NCI-H69 (cell line): ENCODE measurements at places on chromosomes 5 and 9.
A peak's percentile ranks its signal among the peaks of the same experiment; 100 is the strongest.

GRCh38 chr9:124054582-124055227 lies 43.1 kb downstream of the LHX2 start:
- DNase-seq: no peak

GRCh38 chr5:171840711-171841522 lies 55.3 kb downstream of the SMIM23 start:
- DNase-seq: no peak

DNA sequence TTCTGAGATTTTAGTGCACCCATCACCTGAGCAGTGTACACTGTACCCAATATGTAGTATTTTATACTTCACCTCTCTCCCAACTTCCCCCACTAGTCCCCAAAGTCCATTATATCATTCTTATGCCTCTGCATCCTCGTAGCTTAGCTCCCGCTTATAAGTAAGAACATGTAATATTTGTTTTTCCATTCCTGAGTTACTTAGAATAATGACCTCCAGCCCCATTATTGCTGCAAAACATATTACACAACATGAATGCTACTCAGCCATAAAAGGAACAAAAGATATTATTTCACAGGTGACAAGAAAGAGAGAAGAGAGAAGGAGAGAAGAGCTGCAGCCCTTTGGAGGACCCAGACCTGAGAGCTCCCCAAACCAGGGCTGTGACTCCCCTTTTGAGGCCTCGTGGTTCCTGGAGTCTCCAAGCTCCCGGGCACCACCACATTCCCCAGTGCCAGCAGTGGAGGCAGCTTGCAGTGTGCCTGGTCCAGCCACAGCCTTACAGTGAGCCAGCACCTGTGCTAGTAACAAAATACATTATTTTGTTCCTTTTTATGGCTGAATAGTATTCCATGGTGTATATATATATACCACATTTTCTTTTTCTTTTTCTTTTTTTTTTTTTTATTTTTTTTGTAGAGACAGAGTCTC lies 194.5 kb upstream of the DAB2 start:
- no peak for DNase-seq

- DNase-seq: no peak
These were observed 34.2 kb downstream of the SUSD1 start for GRCh38 chr9:112140936-112141335.

DNA sequence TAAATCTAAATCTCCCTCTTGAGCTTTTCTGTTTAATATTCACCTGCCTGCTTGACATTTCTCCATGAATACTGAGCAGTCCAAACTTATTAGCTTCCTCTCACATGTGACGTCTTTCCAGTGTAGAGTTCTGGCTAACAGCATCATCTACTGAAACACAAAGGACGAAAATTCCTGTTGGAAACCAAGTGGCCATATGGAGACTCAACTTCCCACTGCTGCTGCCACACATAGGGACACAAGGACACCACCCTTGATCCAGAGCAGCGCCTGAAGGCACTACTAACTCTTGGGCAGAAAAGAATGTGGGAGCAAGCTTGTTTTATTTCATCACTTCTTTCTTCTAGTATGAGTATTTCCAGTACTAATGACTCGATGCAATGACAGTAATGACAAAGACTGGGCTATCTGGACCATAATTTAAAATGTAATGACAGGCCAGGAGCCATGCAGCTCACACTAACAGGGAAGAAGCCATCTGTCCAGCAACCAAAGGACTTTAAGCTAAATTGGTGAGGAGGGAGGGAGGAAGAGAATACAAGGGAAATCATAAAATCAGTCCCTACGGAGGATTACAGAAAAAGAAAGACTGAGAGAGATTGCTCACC lies 19.2 kb downstream of the RNF130 start:
- peak; percentile 67 for DNase-seq

- peak; percentile 52 for DNase-seq
These were observed 89.8 kb upstream of the ELL2 start for GRCh38 chr5:96051401-96051830.

DNA sequence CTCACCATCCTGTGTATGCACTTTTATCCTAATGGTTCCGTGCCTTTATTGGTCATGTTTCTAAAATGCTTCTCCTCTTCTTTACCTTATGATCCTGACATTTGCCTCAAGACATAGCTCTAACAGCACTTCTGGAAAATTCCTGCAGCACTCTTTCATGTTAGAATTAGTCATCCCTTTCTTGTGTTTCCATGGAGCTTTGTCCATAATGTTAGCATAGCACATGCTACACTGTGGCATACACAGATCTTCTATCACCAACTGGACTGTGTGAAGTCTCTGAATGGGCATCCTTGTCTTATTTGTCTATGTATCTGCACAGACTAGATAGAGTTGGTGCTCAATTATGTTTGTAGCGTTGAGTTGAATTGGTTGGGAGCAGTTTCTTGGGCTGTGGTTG lies 2.0 kb downstream of the SCGB3A2 start:
- DNase-seq: no peak

DNA sequence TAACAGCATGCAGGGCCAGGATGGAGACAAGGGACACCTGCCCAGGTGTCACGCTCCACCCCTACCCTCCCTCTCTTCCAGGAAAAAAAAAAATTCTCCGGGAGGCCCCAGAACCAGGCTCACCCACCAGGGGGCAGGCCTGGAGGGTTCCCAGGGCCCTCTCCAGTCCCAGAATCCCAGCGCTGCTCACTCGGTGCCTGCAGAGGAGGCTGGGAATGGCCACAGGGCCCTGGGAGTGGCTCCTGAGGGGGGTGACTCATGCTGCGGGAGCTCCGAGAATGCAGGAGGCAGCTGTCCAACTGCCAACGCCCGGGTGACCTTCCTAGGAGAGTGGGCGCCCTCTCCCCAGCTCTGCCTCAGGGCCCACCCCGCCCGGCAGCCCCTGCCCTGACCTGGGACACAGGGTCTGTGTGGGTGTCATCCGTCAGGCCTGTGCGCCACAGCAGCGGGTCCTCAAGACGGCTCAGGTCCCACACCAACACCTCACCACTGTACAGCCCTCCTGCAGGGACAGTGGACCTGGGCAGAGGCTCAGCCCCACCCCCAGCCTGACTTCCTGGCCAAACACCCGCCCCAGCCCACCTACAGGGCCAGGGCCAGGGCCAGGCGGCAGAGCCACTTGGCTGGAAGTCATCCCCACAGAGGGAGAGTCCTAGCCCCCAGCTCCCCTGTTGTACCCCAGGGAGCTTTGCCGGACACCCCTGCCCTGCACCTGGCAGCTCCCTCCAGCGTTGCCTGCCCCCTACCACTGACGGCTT lies 21.2 kb downstream of the DYNC2I2 start:
- DNase-seq: peak; percentile 63

DNA sequence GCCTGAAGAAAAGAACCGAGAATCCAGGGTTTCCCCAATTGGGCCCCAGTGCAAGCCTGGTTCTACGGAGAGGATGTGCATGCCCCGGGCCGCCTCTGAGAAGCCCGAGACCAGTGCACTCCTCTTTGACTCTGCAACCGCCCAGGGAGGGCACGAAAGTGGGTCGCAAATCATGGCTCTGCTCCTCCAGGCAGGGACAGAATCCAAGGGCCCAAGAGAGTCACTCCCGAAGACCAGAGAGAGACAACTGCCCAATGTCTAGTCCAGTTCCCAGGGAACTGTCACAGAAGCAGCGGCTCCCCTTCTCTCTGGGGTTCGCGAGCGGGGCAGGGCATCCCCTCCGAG lies 107.8 kb downstream of the PSD2 start:
- no peak for DNase-seq
